ENCODE measurements at places on chromosomes 7 and 10.
A peak's percentile ranks its signal among the peaks of the same experiment; 100 is the strongest.

DNA sequence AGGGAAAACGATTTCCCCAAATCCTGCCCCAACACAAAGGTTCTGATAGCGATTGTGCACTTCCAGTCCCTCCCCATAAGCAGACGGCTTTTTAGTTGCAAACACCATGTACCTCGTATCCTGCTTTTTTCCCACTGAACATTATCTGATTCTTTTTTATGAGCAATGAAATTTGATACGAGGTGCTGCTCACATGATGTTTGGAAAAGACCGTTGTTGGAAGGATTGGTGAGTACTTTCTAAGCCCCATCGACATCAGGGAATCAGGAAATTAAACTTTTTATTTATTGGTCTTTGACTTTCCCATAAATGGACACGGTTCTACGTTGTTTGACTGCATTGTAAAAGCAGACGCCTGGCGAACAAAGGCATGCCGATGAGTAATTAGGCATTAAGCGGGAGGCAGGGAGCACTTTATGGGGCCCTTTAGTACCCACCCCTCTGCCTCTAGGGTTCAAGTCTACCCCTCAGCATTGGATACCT, 49.4 kb downstream of the TEX36 start:
- DNase-seq = no peak

GRCh38 chr7:37448636-37449361, at the start of gene ELMO1:
Gene ELMO1, minus strand, starts transcription at chr7:37448864. Its CDS starts 106,174 bp downstream, at chr7:37342690.
- peak; percentile 87 for DNase-seq

DNA sequence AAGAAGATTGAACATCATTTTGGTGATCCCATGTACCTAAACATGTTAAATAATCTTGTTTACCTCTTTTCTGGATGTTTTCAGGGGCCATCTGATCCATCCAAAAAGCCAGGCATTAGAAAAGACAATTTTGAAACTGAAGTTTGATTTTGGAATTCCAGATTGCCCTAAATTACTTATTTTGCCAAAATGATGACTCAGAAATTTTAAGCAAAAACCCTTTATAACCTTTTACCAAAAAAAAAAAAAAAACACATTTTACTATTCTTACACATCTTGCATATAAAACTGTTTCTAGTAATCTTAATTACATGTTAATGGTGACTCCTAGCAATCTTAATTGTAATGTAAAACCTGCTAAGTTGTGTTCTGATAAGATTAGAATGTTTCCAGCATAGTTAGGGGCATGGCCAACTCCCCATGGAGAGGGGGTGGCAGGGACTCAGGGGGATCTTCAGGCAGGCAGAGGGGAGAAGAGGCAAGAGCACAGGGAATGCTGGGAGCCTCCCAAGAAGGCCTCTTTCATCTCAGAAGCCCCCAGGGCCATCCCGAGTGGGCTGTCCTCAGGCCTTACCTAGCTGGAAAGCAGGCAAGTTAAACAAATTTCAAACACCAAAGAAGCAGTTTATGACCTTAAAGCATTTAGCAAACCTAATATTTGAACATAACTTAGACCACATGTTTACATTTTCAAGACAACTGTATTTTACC, 25.8 kb upstream of the AKR1C3 start:
- DNase-seq = no peak

- no peak for DNase-seq
Measured at GRCh38 chr10:29807163-29807806, 172.5 kb upstream of the SVIL start.

DNA sequence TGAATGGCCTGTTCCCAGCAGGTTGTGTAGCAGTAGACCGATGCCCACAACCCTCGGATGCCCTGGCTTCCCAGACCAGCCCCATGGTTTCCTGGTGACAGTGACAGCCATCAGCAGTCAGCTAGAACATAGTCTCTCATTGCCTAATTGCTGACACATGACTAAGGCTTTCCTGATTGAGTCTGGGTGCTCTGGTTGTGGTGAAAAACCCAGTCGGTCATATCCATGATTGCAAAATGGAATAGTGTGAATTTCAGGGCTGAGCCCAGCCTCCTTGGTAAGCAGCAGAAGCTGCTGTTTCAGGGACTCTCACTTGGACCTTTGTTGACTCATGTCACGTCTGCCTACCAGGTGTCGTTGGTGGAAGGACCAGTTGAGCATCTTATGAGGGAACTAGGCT, 36.6 kb downstream of the POR start:
- DNase-seq = no peak

DNA sequence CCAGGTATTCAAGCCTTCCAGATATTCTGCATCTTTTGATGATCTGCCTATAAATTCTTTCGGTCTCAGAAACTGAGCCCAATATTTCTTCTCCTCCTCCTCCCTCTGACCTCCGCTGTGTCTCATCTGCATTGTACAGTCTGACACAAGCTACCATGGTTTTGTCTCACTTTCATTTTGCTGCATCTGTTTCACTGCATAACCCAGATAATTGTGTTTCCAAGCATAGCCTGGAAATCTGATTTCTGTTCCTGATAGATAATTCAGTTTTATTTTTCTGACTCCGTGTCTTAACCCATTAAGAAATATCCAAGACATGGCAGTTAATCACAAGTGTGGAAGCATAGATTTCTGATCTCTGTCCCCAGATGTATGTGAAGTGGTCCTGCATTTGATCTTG, 374.2 kb upstream of the SEMA3A start:
- no peak for DNase-seq

GRCh38 chr7:134780166-134780828, 863 bp downstream of the CALD1 start:
- no peak for DNase-seq

GRCh38 chr7:70190281-70190680, 592.0 kb downstream of the AUTS2 start:
- DNase-seq = no peak

DNA sequence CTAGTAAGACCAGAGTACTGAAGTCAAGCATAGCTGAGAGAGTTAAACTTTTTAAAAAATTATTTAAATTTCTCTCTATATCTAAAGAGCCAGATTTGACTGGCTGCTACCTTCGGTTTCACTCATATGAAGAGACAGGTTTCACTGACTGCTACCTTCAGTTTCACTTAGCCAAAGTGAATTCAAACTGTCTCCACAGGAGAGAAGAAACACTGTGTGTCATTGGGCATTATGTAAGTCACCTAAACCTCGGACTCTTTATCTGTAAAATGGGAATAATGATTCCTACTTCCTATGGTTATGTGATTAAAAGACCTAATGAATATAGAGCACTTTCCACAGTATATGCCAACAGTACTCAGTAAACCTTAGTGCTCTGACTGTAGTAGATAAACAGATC, 41.6 kb upstream of the MET start:
- no peak for DNase-seq

- no peak for DNase-seq
Measured at GRCh38 chr10:15609246-15609645, 110.5 kb downstream of the ITGA8 start.

GRCh38 chr10:70816220-70816894, 609 bp downstream of the SGPL1 start:
- DNase-seq = peak; percentile 26

GRCh38 chr7:127409629-127410028, 17.1 kb upstream of the ZNF800 start:
- no peak for DNase-seq

GRCh38 chr7:13161125-13161524, 473.7 kb downstream of the ARL4A start:
- no peak for DNase-seq

DNA sequence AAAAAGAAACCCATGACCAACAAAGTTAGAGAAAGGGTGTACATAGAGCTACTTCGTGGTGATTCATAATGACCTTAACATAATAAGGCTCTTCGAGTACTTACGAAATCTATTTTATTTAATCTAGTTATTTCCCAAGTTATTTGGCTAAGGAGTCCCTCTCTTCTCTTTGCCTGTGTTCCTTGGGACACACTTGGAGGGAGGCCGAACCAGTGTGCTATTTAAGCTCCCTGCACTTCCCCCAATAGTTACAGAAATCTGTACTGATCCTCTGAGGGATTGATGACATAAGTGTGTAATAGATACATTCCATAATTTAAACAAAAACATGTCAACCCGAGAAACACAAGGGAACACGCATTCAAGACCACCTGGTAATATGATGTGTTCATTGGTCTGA, 351.1 kb downstream of the GATA3 start:
- DNase-seq = no peak

- no peak for DNase-seq
Measured at GRCh38 chr7:149009527-149009926, 18.8 kb downstream of the PDIA4 start.

DNA sequence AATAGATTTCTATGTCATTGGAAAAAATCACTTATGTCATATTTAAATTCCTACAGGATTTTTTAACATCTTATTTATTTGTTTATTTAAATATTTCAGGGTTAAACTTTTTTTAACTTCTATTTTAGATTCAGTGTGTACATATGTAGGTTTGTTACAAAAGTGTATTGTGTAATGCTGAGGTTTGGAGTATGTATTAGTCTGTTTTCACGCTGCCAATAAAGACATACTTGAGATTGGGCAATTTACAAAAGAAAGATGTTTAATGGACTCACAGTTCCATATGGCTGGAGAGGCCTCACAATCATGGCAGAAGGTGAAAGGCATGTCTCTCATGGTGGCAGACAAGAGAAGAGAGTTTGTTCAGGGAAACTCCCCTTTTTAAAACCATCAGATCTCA, 65.4 kb downstream of the MGAM2 start:
- DNase-seq = no peak

DNA sequence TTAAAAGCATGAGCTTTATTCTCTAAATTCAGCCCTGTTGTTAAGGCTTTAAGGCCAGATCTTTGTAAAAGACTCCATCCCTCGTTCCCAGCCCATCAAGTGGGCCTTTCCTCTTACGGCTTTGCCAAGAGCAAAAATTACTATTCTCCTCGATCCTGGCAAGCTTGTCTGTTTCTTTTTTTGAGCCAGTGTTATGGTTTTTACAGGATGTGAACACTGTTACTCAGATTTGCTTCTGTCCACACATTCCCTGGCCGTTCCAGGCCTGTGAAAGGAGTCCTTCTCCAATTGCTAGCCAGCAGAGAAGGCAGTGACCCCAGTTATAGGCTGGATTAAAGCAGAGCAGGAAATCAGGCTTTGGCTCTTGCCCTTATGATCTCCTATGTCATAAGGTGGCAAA, 47.0 kb upstream of the EPC1 start:
- no peak for DNase-seq

- DNase-seq = no peak
Measured at GRCh38 chr10:17751781-17752445, at the start of gene TMEM236. Gene TMEM236, plus strand, starts transcription at chr10:17752201. Its CDS starts 95 bp downstream, at chr10:17752296.

DNA sequence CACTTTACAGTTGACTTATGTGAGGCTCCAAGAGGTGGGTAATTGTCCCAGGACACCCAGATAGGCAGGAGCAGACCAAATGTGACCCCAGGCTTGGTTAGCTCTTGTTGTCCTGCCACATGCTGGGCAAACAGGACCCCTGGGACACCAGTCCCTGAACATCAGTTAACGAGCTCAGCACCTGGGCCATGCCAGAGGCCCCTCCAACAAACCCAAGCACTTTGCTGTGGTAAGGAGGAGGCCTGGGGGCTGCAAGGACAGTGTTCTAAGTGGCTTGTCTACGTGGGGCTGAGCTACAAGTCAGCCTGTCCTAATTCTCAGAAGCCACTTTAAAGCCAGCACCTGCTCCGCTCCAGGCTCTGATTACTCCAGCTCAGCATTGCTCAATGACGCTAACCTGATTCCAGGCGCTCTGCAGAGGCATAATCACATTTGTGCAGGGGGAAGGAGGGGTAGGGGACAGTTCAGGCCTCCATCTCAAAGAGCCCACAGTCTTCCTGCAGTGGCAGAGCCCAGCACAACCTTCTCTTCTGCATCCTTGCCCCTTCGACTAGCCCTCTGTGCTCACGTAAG, 57.2 kb downstream of the DDC start:
- no peak for DNase-seq

DNA sequence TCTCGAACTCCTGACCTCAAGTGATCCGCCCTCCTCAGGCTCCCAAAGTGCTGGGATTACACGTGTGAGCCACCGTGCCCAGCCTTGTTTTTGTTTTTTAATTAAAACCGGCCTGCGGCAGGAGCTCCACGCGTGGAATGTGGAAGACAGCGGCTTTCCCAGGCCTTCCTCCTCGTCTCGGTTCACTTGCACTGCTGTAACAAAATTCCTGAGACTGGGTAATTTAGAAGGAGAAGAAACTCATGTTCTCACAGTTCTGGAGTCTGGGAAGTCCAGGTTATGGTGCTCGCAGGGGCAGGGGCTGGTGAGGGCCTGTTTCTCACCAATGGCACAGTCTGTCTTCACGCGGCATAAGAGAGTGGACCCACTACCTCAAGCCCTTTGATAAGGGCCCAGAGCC, 14.4 kb upstream of the CRYGN start:
- DNase-seq = no peak

DNA sequence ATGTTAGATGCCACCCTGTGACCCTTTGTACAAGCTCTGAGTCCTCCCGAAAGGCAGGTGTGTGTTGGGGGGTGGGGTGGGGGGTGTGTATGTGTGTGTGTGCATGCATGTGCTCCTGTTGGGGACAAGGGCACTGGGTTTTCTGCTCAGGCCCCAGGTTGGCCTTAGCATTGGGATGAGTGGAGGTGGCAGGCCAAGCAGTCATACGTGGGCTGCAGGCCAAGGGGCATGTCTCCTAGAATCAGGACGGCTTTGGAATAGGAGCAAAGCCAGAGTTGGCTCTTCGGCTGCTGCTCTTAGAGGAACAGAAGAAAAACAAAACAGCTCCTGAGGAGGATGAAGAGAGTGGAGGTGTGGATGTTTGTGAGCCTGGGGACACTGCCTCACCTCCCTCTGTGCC, 26.0 kb downstream of the HSPA12A start:
- DNase-seq = no peak

GRCh38 chr10:17454161-17455014, at the start of gene ST8SIA6:
Gene ST8SIA6, minus strand, starts transcription at chr10:17454595. Its CDS starts 340 bp downstream, at chr10:17454255.
- peak; percentile 50 for DNase-seq

GRCh38 chr10:92156874-92157773, 133.8 kb downstream of the CPEB3 start:
- DNase-seq = no peak

- DNase-seq = no peak
Measured at GRCh38 chr10:97128039-97128492, 57.7 kb downstream of the SLIT1 start.

DNA sequence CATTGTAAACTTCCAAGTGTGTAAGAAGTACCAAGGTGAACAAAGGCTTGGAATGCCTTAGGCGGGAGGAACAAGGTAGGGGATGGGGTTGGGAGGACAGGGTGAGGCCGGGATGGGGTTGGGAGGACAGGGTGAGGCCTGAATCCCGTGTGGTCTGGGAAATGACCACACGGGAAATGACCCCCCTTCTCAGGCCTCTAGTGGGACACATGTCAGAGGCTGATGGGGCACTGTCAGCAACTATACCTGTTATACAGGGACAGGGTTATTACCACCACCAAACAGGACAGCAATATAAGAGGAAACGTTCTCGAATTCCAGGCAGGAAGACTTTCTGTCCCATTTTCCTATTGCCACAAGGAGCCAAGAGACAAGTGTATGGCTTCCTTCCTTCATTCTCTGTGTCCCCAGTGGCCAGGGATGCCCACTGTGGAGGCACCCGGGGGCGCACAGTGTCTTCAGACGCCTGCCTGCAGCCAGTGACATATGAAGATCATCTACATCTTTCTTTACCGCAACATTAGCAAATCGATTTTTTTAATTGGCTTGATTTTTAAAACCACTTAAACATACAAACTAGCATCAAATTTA, 1.3 kb downstream of the MKI67 start:
- peak; percentile 7 for DNase-seq

Measured in naive thymus-derived CD4-positive, alpha-beta T cell (primary cell).